ENCODE measurements at places on chromosomes 12 and 14. TPM values are rescaled to one million over a fixed set of nuclear protein-coding genes. Genes with fewer than 3 reads are reported as not detected.

The CFAP54 gene
- total RNA-seq: 2.1 TPM

The CCDC198 gene
- total RNA-seq: not detected

The KRT83 gene
- not detected for total RNA-seq

The MYF6 gene
- not detected for total RNA-seq

The HSPA2 gene
- 181 TPM for total RNA-seq

The CLEC6A gene
- not detected for total RNA-seq

The GSC gene
- not detected for total RNA-seq

The SRRM4 gene
- not detected for total RNA-seq

The SEL1L gene
- total RNA-seq: 82.8 TPM

The TCL1B gene
- total RNA-seq: not detected

The EMP1 gene
- total RNA-seq: 482 TPM

The PEBP1 gene
- 335 TPM for total RNA-seq

The IL26 gene
- total RNA-seq: not detected

The CREBL2 gene
- 56.5 TPM for total RNA-seq

The SDR9C7 gene
- total RNA-seq: not detected

The FRS2 gene
- total RNA-seq: 70.6 TPM

The MDGA2 gene
- total RNA-seq: 0.40 TPM

The POTEG gene
- total RNA-seq: not detected

The VDR gene
- total RNA-seq: 5.5 TPM
